Natural killer cell (primary cell): ENCODE measurements at places on chromosomes 11 and 22. TPM values are rescaled to one million over a fixed set of nuclear protein-coding genes. Genes with fewer than 3 reads are reported as not detected.

Gene CHKB
- 180 TPM for total RNA-seq

DNA sequence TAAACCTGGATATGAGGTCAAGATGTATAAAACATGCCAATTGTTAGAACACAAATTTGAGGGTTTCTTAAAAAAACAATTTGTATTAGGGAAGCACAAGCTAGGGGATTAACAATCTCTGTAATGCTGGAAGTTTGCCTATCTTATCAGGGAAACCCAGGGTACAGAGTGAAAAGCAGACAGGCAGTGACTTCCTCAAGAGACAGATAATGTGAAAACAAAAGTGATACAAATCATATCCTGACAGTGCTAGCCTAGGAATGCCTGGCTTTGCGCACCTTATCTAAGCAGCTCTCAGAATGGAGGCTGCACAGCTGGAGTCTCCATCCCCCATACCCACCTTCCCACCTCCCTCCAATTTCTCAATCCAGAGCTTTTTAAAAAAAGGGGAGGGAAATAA lies 22.5 kb upstream of the RBX1 start:
- DNase-seq = no peak

GRCh38 chr22:17117890-17118289 lies 3.3 kb downstream of the TMEM121B start:
- DNase-seq = no peak

Gene POU2AF2
- total RNA-seq = not detected

- no peak for DNase-seq
Measured at GRCh38 chr11:31045335-31045734, 324.2 kb downstream of the DCDC1 start.
